ENCODE measurements at places on chromosomes 2 and 18. TPM values are rescaled to one million over a fixed set of nuclear protein-coding genes. Genes with fewer than 3 reads are reported as not detected.

- no peak for DNase-seq
These were observed 533 bp downstream of the HPCAL1 start for GRCh38 chr2:10303181-10303693.

DNA sequence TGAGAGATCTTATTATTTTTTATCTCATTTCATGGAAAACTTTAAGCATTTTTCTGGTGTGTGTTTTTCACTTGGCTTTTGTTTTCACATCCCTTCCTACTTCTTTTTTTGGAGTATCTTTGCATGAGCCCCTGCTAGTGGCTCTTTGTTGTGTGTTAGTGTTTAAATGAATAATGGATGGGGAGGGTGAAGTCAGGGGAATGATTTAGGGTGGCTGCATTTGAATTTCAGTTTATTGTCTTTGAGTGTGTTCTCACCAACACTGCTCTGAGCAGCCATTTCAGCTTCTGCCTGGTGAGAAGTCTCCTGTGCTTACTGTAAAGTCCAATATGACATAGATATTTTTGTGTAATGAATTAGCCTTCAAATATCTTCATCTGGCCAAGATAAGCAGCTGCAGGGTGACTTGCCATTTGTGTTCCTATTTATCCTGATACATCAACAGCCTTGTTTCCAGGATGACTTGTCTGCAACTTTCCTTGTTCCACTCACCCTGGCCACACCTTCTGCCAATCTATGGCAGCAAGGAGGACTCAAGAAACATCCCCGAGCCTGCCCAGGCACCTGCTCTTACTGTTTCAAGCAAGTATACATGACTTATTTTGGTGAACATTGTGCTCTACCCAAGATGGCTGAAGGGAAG, 182.6 kb downstream of the PDE11A start:
- no peak for DNase-seq

GRCh38 chr2:84386336-84387040, 72.6 kb downstream of the SUCLG1 start:
- no peak for DNase-seq

- peak; percentile 7 for DNase-seq
These were observed 4.8 kb downstream of the SOX11 start for GRCh38 chr2:5696945-5697521.

DNA sequence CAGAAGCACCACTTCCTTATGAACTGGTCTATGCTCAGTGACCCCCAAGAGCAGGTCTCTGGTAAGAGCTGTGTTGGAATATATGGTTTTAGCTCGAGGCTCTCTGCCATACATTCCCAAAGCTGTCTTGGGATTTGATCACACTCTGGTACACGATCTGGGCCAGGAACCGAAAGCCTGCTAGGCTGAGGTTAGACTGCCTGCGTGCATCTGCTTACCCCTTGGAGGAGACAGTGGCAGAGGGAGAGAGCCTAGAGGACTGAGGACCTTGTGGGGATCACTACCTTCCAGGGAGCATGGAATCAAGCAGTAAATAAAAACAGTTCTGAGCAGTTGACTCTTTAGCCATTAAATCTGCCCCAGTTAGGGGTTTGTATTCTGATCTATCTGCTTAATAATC, 63.7 kb downstream of the ZNF532 start:
- no peak for DNase-seq

DNA sequence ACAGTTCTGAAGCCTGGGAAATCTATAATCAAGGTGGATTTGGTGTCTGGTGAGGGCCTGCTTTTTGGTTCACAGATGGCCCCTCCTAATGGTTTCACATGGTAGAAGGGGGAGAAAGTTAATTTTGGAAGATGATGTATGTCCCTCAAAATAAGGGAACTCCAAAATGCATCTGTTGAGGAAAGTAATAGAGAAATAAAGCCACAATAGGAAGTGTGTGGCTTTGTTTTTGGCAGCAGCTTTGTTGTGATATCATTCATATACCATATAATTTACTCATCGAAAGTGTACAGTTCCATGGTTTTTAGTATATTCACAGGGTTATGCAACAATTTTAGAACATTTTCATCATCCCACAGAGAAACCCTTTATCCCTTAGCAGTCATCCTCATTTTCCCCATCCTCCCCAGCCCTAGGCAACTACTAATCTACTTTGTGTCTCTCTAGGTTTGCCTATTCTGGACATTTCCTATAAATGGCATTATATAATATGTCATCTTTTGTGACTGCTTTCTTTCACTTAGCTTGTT, 274.0 kb upstream of the FAM98A start:
- no peak for DNase-seq

DNA sequence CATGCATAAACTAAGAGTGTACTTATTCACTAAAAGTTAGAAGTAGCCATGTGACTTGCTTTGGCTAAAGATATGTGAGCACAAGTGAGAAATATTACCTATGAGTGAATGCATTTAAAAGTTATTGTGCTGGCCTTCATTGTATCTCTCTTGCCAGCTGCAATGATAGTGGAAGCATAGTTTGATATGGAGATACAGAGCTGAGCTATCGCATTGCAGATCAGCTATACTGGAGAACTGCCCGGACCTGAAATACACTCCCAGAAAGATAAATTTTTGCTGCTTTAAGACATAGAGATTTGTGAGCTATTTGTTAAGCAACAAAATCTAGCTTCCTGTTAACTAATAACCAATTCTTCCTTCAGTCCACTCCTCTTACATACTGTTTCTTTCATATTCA, 571.1 kb downstream of the CPS1 start:
- DNase-seq = no peak

DNA sequence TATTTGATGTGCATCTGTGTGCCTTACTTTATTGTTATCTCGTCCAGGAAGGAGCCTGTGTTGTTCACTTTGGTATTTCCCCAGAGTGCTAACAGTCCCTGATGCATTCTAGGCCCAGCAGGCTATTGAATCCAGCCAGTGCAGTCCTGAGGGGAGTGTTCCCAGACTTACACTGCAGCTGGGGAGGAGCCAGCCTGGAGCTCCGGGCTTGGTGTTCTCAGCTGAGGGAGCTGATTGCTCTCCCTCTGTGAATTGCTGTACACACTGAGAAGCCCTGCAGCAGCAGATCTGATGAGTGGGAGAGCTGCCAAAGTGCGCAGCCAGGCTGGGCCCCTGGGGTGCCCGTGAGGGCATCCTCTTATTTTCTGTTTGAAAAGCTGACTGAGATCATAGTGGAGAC, 159.2 kb downstream of the GALNT3 start:
- DNase-seq = peak; percentile 50

- DNase-seq = no peak
These were observed 50.1 kb downstream of the UBR3 start for GRCh38 chr2:169877398-169877797.

GRCh38 chr2:186611526-186611925, 21.7 kb downstream of the ITGAV start:
- no peak for DNase-seq

- DNase-seq = no peak
These were observed 239.0 kb upstream of the CXCR4 start for GRCh38 chr2:136357007-136357380.

- DNase-seq = no peak
These were observed 52.8 kb upstream of the OTOF start for GRCh38 chr2:26530696-26531095.

- no peak for DNase-seq
These were observed 69.3 kb upstream of the YWHAQ start for GRCh38 chr2:9700109-9700495.

DNA sequence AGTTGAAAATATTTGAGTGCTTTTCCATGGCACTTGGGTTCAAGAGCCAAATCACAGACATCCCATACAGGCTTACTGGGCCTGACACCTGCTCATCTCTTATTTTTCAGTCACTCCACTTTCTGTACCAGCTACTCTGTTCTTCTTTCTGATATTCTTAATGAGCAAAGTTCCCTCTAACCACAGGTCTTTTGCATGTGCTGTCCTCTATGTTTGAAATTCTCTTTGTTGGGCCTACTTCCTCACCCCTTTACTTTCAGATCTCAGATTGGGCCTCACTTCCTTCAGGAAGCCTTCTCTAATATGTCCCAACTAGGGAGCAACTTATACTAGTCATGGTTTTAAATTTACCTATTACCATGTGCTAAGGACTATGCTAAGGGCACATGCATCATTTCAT, 81.8 kb upstream of the RBMS1 start:
- no peak for DNase-seq

- no peak for DNase-seq
These were observed 75.9 kb downstream of the VRK2 start for GRCh38 chr2:58122540-58122939.

DNA sequence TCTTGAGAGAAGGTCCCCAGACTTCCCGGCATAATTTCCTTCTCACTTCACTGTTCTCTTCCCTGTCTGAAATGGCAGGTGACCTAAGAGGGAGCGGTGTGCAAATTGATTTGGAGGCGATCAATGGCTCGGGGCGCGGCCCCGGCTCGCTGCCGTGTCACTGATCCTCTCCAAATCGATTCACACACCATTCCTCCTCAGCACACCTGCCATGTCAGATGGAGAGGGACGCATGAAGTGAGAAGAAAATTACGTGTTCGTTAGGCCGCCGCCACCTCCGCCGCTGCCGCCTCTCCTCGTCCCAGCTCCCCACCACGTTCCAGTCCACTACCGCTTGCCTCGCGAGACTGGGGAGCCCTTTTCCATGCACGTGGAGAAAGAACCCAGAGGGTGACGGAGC, 31.8 kb upstream of the BCL11A start:
- DNase-seq = no peak

GRCh38 chr2:34836361-34836760, 1237.3 kb upstream of the FAM98A start:
- DNase-seq = no peak

- DNase-seq = no peak
These were observed 14.4 kb downstream of the EFR3B start for GRCh38 chr2:25056098-25056821.

- no peak for DNase-seq
These were observed 72.8 kb upstream of the TWIST2 start for GRCh38 chr2:238774980-238775509.

DNA sequence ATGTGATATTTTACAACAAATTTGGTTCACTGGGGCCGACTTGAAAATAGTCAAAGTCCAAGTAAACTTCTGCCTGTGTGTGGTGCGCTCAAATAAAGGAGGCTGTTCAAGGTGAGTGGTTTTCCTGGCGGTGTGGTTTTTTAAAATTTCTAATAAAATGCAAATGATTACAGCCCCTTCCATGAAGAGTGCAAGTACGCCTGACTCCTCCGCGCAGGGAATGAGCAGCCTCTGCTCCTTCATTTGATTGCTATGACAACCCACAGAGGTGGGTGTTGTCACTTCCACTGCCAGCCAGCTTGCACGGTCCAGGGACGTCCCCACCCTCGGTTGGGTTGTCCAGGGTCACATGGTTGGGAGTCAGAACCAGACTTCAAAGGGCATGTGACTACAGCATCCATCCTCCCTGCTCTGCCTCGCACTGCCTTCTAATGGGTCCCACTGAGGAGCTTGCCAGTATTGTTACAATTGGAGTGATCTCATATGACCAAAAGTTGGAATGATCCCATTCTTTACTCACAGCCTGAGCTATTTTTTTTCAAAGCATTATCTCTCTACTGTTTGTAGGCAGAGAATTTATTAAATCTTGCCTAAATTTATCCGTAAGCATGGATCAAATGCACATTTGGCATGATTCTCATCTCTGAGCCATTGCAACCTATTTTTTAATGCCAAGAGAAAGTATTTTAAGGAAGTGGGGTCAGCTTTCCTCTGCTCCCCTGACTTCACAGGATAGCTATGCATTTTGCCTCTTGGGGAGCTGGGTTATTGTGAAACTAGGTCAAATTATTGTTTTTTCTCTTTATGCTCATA, 121.3 kb downstream of the AGAP1 start:
- DNase-seq = no peak

DNA sequence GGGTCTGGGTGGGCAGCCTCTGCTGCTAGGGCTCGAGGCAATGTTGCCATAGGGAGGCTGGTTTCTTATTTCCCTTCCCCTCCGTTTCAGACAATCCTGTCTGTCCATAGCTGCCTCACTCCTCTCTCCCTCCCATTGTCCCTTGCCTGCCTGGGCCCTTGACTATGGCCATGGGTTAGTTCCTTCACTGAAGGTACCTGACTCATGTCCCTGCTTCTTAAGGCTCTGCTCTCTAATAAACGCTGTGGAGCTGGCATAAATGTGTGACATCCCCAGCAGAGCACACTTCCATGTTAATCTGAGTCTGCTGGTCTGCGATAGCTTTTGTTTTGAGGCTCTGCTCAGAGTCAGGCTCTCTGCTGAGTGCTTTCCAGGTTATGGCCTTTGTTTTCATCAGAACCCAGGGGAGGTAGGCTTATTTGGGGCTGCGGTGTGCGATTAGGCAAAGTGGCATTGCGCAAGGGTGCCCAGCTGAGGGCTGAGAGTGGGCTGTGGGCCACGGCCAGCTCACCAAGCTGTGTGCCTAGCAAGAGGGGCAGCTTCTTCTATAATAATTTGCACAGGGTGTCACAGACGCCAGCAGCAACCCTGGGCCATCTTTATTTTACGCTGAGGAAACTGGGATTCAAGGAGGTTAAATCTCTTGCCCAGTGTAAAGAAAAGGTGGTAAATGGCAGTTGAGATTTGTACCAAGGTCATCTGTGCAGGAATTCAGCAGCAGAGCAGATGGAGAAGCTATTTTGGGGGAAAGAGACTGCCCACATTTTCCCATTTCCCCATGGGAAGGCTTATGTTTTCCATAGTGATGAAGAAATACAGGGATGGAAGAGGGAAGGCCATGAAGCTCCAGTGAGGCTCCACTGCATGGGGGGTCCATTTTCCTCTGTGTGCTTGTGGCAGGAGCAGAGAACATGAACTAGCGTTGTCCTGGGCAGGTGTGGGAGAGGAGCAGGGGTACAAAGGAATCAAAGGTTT, 25.6 kb downstream of the MRPL33 start:
- no peak for DNase-seq

- no peak for DNase-seq
These were observed 104.0 kb downstream of the KCNE4 start for GRCh38 chr2:223155956-223156355.

GRCh38 chr2:42493468-42494354, at the start of gene KCNG3:
Gene KCNG3, minus strand, starts transcription at chr2:42493982. Its CDS starts 481 bp downstream, at chr2:42493501.
- peak; percentile 17 for DNase-seq

DNA sequence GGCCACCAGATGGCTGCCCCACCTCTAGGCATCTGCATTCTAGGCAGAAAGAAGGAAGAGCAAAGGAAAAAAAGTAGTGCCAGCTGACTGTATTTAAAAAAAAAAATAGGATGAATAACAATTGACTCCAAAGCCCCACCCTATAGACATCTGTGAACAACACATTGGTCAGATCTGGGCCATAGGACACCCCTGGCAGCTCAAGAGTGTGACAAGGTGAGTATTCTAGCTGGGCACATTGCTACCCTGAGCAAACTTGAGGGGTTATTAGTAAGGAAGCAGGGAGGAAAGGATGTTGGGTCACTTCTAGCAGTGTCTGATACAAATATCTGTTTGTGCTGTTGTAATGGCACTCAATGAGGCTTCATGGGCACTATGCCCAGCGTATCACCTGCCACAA, 58.6 kb upstream of the NPAS2 start:
- DNase-seq = no peak

GRCh38 chr2:209986415-209986814, 16.0 kb upstream of the RPE start:
- DNase-seq = no peak

Gene CXCR2
- not detected for total RNA-seq

Gene RPS27A
- 3,345 TPM for total RNA-seq

Gene HOXD1
- not detected for total RNA-seq

Gene CYP27C1
- 0.08 TPM for total RNA-seq

Gene ANKRD29
- total RNA-seq = 8.9 TPM

All from H4 (cell line).